ENCODE measurements at places on chromosomes 3 and 15.

GRCh38 chr15:96893159-96893906 is 562.8 kb downstream of the NR2F2 start:
- peak; percentile 42 for DNase-seq

- peak; percentile 44 for DNase-seq
Observed at GRCh38 chr15:91186904-91187656, 87.0 kb downstream of the SV2B start.

DNA sequence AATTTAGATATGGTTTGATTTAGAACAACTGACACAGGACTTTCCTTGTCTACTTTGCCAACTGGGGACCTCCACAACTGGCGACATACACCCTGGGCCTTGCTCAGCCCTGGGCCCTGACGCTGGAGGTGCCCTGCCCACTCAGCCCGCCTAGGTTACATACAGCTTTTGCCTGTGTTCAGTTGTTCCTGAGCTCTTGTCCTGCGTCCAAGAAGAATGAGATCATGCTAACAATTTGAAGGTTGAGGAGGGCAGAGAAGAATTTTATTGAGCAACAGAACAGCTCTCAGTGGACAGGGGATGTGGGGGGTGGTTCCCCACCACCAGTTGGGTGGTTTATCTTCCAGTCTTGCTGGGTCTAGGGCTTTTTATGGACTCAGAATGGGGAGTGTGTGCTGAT is 67.9 kb downstream of the IQCH start:
- peak; percentile 62 for DNase-seq

DNA sequence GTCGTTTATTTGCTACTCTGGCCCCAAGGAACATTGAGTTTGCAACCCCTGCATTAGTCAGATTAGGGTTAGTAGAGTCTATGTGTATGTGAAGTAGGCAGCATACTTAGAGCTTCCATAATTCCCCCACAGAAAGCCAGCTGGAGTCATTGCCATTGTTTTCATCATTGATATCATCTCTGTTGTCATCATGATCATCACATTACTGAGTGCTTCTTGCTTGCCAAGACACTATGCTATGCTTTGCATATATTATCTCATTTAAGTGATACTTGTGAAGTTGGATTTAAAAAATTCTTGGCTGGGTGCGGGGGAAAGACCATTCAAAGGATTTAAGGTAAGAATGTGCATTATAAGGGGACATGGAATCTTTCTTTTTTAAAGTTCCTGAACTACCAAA is 209.0 kb downstream of the CACNA2D3 start:
- DNase-seq = no peak

DNA sequence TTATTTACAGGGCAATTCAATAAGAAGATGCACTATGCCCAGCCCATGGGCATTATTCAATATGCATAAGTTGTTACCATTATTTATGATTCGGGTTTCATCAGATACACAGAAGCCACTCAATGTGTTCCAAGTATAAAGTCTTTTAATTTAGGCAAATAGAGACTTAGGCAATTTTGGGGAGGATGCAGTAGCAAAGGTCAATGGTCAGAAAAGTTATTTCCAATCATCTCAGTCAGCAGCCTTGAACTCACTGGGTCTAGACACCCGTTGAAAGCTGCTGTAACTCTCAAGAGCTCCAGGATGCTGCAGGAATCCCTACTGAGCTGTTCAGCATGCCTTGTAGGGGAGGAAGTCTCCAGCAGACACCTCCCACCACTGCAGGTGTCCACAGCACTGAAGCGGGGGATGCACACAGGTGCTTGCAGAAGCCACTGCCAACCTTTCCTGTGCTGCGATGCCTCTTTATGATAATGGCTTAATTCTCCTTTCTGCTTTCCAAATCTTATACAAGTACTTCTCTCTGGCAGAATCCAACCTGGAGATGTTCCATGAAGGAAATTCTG is 155.0 kb upstream of the SUCLG2 start:
- no peak for DNase-seq

GRCh38 chr15:46861796-46862195 is 855.5 kb upstream of the SEMA6D start:
- DNase-seq = no peak

GRCh38 chr3:901953-902778 is 190.7 kb upstream of the CNTN6 start:
- peak; percentile 21 for DNase-seq

DNA sequence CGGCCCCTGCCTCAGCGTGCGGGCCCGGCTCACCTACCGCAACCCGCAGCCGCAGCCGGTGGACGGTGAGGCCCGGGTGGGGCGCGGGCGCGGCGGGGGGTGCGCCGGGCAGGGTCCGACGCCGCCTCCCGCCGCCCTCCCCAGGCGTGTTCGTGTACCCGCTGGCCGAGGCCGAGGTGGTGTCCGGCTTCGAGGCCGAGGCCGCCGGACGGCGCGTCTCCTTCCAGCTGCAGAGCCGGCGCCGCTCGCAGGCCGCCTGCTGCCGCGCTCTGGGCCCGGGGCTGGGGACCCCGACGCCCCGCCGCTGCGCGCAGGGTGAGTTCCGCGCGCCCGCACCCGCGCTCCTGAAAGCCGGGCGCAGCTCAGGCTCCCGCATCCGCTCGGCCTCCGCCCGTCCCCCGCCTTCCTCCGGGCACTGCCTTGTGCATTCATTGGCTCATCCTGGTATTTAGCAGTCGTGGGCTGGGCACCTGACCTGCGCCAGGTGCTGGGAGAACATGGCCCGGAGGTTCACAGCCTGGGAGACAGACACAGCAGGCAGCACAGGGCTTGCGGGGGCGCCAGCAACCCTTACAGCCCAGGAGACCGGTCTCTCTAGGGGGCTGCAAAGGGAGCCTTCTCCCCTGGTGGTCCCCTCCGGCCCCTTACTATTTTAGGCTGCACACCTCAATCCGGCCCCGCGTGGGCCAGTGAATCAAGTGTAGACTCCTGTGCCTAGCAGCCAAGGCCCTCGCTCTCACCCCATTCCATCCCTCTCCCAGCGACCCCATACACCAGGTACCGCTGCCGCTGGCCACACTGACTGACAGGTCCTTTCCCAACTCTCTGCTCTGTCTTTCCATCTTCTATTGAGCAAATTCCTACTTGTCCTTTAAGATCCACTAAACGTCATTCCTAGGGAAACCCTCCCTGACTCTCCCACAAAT is 1.5 kb downstream of the VWA5B2 start:
- no peak for DNase-seq

- DNase-seq = no peak
Observed at GRCh38 chr3:16512435-16513140, 911 bp downstream of the RFTN1 start.

GRCh38 chr3:134066651-134067530 is 37.2 kb upstream of the SLCO2A1 start:
- DNase-seq = peak; percentile 45

DNA sequence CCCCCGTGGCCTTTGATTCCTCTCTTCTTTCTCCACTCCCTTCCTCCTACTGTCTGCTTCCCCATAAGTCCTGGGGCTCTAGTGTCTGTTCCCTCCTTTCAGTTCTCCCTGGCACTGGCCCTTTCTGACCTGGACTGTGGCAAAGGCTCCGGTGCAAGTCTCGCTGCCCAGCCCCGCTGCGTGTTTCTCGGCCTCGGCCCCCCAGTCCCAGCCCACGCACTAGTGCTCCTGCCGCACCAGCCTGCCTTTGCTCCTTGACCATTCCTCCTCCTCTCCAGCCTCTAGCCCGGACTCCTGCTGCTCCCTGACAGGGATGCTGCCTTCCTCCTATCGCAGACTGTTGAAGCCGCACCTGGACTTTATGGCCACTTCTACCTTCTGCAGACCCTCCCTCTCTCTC is 2.1 kb downstream of the TM6SF1 start:
- DNase-seq = no peak

GRCh38 chr15:64519897-64520296 is 59.5 kb downstream of the ZNF609 start:
- DNase-seq = no peak

DNA sequence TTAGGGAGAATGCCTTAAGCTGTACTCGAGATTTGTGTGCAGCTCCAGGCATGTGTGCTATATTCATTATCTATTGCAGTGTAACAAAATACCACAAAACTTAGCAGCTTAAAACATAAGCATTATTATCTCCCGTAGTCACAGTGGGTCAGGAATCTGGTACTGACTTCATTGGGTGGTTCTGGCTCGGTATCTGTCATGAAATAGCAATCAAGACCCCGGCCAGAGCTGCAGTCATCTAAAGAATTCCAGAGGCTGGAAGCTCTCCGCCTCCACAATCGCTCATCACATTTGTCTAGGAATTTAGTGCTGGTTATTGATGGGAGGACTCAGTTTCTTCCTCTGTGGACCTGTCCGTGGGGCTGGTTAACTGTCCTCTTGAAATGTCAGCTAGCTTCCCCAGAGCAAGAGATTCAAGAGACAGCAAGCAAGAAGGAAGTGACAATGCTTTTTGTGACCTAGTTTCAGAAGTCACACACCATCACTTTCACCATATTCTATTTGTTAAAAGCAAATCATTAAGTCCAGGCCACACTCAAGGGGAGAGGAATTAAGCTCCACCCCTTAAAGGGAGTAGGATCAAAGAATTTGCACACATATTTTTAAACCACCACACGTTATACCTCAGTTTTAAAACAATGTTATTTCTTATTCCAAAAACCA is 76.1 kb downstream of the TOP2B start:
- no peak for DNase-seq

DNA sequence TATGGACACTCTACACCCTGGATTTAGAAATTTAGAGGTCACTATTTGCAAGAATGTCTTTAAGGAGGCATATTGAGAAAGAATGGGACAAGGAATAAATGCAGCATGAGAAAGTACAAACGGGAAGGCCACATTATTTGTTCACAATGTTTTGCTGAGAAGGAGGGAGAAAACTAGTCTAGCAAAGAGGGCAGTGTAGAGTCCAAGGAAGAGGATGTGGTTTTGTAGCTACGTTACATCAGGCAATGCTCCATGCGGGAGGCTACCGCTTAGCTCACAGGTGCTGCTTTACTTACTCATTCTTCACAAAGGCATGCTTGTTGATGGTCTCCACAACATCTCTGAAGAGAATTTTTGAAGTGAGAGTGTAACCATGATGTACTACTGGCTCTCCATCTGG is 191.1 kb downstream of the PLCH1 start:
- no peak for DNase-seq

DNA sequence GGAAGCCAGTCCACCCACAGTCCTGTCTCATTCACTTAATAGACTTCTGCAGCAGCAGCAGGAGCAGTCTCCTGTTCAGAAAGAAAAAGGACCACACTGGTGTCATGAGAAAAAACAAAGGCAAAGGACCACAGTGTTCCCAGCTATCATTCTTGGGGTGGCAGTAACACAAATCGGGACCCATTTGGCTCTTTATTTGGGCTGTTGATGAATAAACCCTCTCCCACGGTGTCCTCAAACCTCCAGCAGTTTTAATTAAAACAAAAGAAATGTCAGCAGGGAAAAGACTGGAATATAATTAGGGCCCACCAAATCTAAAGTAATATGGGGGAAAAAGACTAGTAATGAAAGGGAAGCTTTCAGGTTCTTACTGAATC is 210.5 kb upstream of the SLC2A2 start:
- DNase-seq = no peak

- peak; percentile 56 for DNase-seq
Observed at GRCh38 chr3:119305286-119305685, 11.1 kb downstream of the ARHGAP31 start.

DNA sequence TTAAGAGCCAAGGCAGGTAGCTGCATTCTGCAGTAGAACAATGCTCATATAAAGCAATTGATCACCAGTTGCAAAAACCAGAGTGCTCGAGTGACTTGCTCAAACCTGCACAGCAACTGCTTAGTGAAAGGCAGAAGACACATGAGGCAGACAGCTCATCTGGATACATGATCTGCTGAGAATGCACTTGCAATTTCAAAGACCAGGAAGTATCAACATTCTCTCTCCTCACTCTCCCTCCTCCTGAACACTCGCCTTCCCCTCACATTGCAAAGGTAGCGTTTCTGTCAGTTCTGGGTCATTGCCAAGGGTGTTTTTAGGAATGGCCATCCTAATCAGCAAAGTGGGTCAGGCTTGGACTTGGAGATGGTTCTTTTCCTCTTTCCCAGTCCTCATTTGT is 61.0 kb downstream of the BFSP2 start:
- no peak for DNase-seq

GRCh38 chr3:172201870-172202236 is 162.5 kb downstream of the FNDC3B start:
- peak; percentile 96 for DNase-seq

DNA sequence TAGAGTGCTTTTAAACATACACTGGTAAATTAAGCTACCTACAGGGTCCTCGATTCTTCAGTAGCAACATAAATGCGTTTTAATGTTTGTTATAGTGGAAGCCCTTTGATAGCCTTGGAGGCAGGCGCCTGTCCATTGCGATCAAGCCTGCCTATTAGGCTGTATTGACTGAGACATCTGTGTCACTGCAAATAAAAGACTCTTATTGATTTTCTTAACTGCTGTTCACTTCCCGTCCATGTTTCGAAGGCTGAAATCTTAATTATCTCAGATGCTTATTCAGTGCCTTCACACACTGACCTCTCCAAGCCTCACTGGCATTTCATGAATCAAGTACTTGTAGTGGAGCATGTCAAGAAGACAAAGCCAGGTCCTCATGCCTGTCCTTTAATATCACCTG is 51.1 kb downstream of the MAP2K5 start:
- DNase-seq = no peak

DNA sequence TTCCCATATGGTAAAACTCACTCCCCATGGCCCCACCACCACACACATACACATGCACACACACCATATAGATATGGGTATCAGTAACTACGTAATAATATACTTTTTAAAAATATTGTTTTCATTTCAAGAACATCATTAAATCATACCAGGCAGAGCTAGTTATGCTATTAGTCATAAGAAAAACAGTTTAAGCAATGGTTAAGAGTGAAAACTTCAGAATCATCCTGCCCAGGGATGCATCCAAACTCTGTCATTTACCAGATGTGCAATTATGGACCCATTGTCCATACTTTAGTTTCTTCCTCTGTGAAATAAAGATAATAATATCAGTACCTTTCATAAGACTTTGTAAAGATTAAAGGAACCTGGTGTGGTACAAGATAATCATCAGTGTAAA is 608.3 kb downstream of the RBMS3 start:
- DNase-seq = peak; percentile 13

- peak; percentile 51 for DNase-seq
Observed at GRCh38 chr3:172244011-172244410, 204.2 kb downstream of the GHSR start.

GRCh38 chr15:54277834-54278233 is 299.6 kb downstream of the UNC13C start:
- no peak for DNase-seq

- peak; percentile 57 for DNase-seq
Observed at GRCh38 chr3:104460477-104461406, 906.0 kb upstream of the ALCAM start.
